CD4-positive, CD25-positive, alpha-beta regulatory T cell (primary cell): ENCODE measurements at places on chromosomes 2 and 18. TPM values are rescaled to one million over a fixed set of nuclear protein-coding genes. Genes with fewer than 3 reads are reported as not detected.

HNRNPLL gene
- total RNA-seq: 124 TPM

C2orf72 gene
- total RNA-seq: not detected

TMEM237 gene
- total RNA-seq: 6.5 TPM

HOXD12 gene
- total RNA-seq: not detected

DNA sequence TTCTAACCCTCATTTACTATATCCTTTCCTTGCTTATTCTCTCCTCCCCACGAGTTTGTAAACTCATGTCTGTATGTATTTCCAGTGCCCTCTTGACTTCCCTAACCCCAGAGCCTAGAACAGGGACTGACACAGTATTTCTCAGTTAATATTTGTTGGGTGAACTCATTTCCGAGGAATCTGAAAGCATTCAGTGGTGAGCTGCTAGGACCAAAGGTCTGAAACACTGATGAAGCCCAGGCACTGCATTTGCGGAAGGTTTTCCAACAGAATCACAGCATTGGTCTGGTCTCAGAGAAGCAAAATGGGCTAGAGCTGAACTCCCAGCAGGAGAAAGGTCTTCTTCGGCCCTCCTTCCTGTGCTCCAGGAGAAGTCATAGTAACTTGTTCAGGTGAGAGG lies 56.8 kb downstream of the SOX11 start:
- no peak for DNase-seq
- H3K4me1 ChIP-seq: no peaks in the 10 kb centered on the region
- no peak overlapping the region for H3K27ac ChIP-seq
- no peak overlapping the region for H3K4me3 ChIP-seq
- no peaks in the 10 kb centered on the region for H3K27me3 ChIP-seq
- H3K36me3 ChIP-seq: no peaks in the 10 kb centered on the region

DNA sequence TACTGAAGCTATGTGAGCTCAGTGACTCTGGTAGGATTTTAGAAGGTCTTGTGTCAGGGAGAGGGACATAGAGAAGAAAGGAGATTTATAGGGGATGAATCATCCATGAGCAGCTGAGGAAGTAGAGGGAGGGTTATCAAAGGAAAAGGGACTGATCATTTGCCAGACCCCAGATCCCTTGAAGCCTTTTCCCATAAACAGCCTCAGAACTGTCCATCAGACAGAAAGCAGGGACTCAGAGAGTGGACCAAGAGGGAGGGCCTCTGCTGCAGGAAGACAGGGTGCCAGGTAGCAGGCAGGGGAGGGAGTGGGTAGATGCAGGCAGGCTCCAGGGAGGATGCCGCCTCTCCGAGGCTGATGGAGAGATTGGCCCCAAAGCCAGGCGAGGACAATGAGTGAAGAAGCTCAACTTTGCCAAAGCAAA lies 133.9 kb downstream of the TNS1 start:
- H3K27ac ChIP-seq: no peak overlapping the region
- no peaks in the 10 kb centered on the region for H3K36me3 ChIP-seq
- no peaks in the 10 kb centered on the region for H3K27me3 ChIP-seq

GRCh38 chr2:77391119-77391518 lies 131.1 kb downstream of the LRRTM4 start:
- no peak overlapping the region for H3K4me3 ChIP-seq
- H3K4me1 ChIP-seq: no peaks in the 10 kb centered on the region
- no peaks in the 10 kb centered on the region for H3K36me3 ChIP-seq

DNA sequence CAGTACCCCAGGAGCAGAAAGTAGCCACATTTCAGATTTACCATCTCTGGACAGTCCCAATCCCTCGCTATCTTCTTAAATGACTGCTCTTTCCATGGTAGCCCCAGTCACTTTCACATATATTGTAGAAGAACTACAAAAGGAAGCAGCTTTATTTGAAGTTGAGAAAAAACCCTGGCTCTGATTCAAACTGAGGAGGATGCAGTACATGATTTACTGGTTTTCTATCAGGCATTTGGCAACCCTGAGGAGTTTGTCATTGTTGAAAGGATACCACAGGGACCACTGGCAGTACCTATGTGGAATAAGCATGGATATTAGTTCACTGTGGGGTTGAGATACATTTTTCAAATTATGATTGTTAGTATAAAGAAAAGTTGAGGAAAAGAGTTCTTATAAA lies 640.9 kb upstream of the SETBP1 start:
- H3K4me3 ChIP-seq: no peak overlapping the region
- H3K27me3 ChIP-seq: no peaks in the 10 kb centered on the region
- H3K36me3 ChIP-seq: no peaks in the 10 kb centered on the region
- no peaks in the 10 kb centered on the region for H3K4me1 ChIP-seq
- no peak for DNase-seq
- no peak overlapping the region for H3K27ac ChIP-seq

- no peaks in the 10 kb centered on the region for H3K4me1 ChIP-seq
- H3K36me3 ChIP-seq: no peaks in the 10 kb centered on the region
- no peak overlapping the region for H3K4me3 ChIP-seq
- H3K27me3 ChIP-seq: no peaks in the 10 kb centered on the region
- no peak overlapping the region for H3K27ac ChIP-seq
Observed at GRCh38 chr18:48306838-48307237, 102.3 kb downstream of the ZBTB7C start.

GRCh38 chr2:230893841-230894781 lies 29.4 kb downstream of the ITM2C start:
- no peaks in the 10 kb centered on the region for H3K4me1 ChIP-seq
- no peak for DNase-seq
- no peaks in the 10 kb centered on the region for H3K27me3 ChIP-seq
- no peaks in the 10 kb centered on the region for H3K36me3 ChIP-seq
- H3K4me3 ChIP-seq: no peak overlapping the region
- H3K27ac ChIP-seq: no peak overlapping the region

DNA sequence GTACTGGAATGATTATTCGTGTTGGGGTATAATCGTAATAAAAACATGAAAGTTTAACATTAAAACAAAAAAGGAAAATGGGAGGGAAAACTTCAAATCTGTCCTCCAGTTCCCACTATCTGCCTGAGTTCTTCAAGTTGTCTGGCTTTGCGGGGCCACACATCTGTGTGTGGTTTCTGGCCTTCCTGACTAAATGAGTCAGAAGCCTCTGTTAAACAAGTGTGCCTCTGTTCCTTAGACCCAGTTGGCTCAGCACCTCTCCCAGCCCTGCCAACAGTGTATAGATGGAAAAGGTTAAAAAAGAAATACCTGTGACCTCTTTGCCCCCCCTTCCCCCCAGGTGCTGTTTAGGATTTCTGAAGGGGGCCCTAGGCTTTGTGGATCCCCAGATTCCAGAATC lies 30.2 kb downstream of the XDH start:
- H3K27ac ChIP-seq: no peak overlapping the region
- H3K36me3 ChIP-seq: no peaks in the 10 kb centered on the region
- no peaks in the 10 kb centered on the region for H3K27me3 ChIP-seq
- no peak overlapping the region for H3K4me3 ChIP-seq

GRCh38 chr18:29586210-29586609 lies 1409.3 kb upstream of the CDH2 start:
- no peaks in the 10 kb centered on the region for H3K36me3 ChIP-seq
- H3K27ac ChIP-seq: no peak overlapping the region
- H3K4me1 ChIP-seq: no peaks in the 10 kb centered on the region
- H3K4me3 ChIP-seq: no peak overlapping the region

GRCh38 chr2:185859506-185859905 lies 120.9 kb downstream of the FSIP2 start:
- DNase-seq: no peak
- H3K36me3 ChIP-seq: no peaks in the 10 kb centered on the region
- no peak overlapping the region for H3K27ac ChIP-seq
- H3K27me3 ChIP-seq: no peaks in the 10 kb centered on the region
